ENCODE measurements at places on chromosomes 2 and 18.

DNA sequence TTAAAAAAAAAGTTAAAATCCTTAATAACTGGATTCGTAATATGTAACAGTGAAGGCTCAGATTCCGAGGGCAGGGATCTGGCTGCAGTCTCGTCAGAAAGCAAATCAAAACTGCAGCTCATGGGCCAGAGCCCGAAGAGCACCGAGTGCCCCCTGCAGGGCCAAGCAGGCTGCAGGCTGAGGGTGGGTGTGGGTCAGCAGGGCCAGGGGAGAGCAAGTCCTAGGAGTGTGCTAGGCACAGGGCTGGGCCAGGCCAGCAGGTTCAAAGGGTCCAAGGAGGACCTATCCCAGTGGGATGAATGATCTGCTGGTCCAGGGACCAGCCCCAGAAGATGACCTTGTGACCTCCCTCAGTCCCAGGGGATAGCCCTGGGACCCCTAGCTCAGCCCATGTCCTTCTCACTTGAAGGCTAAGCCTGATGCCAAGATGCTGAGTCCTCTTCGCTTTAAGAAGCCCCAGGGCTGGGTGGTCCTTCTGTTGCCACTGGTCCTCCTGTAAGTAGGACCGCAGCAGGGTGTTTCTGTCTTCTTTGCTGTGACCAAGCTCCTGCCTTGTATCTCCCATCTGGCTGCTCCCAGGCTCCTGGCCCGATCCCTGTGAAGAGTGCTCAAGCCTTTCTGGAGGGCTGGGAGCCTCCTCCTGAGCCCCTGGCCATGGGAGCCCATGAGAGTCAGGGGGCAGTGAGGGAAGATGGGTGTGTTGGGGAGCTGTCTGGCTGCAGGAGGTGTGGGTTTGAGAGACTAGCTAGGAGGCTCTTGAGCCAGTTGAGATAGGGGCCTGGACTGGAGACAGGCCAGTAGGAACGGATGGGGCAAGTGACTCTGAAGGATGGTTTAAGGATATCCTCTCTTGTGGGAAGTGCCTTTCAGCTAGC, 150.7 kb downstream of the DYSF start:
- no peak for DNase-seq

DNA sequence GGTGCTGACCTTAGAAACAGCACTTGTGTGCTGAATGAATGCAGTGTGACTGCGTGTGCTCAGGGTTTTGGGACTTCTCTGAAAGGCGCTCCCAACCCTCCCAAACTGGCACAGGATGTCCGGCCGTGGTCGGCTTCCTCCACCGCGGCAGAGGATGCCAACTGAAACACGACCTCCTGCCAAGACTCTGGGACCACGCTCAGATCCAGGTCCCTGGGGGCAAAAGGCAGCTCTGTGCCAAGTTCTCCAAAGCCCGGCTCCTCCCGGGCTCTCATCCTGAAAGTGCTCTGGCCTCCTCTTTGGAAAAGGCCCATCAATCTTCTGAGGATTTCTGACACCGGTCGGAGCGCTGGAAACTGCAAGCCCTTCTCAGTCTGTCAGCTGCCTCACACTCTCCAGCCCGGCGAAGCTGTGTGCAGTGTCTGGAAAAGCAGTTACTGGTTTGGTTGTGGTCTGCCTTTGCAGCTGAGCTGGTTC, 32.3 kb upstream of the ZBTB7C start:
- no peak for DNase-seq

DNA sequence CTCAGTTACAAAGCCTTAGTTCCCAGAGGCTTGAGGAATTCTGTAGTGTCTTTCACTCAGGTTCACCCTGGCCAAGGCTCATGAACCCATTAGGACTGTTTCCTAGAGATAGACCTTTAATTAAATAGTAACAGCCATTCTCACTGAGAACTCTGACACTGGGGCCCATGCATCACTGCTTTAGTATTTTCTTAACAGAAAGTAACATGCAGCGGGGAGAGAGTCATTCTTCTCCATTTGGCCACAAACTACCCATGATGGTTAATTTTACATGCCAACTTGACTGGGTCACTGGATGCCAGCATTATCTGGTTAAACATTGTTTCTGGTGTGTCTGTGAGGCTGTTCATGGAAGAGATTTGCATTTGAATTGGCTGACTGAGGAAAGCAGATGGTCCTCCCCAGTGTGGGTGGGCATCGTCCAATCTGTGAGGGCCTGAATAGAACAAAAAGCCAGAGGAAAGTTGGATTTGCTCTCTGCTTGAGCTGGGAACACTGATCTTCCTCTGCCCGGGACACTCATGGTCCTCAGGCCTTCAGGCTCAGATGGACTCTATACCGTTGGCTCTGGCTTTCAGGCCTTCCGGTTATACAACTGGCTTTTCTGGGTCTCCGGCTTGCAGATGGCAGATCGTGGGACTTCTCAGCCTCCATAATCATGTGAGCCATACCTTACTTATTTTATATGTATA, 5.6 kb upstream of the CPLX4 start:
- no peak for DNase-seq

DNA sequence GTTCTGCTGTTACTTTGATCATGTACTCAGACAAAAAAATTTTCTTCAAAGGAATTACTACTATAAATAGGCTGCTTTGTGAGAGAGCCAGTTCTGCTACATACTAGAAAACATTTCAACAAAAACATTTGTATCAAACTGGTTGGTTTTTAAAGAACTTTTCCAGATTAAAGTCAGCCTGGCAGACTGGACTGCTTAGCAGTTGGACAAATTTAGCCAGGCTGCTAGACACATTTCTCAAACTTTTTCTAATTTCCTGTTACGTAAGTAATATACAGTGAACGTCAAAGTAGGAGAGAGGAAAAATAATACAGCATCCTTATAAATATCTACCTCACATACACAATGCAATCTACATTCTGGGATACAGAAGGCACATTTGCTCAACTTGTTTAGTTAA, 109.5 kb downstream of the SP3 start:
- no peak for DNase-seq

- DNase-seq: no peak
These were observed 116.0 kb upstream of the RAB27B start for GRCh38 chr18:54712306-54712705.

DNA sequence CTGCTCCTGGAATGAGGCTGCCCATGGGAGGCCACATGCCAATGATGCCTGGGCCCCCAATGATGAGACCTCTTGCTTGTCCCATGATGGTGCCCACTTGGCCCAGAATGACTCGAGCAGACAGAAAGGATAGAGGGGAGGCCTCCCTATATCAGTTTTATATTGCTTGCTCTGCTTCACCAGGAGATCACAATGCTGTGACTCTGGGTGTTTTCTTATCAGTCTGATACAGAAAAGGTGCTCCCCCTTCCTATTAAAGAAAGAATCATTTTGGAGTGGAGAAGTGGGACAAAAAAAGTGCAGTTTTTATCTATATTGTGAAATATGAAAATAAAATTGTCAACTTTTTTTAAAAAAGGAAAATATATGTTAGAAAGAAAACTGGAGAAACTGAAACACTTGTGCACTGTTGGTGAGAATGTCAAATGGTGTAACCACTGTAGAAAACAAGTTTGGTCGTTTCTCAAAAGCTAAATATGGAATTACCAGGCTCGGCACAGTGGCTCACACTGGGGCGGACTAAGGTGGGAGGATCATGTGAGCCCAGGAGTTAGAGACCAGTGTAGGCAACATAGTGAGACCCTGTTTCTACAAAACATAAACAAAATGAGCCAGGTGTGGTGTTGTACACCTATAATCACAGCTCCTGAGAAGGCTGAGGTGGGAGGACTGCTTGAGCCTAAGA, 21.8 kb downstream of the LPIN2 start:
- no peak for DNase-seq

DNA sequence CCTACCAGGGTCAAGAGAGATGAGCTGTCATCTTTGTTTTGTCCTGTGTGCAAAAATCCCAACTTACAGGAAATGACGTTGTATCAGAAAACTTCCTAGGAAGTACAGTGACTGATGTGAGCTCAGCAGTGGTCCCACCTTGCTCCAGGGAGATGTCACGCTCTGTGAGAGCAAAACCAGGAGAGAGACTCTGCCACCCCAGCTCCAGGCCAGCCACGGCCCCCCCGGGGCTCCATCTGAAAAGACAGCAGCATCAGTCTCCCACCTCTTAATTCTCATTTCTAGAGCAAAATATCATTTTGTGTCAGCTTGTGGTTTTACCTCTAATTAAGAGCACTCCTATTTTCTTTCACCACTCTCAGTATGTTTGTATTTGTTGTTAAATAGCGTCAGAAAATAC, 57.5 kb downstream of the MYL12B start:
- no peak for DNase-seq

DNA sequence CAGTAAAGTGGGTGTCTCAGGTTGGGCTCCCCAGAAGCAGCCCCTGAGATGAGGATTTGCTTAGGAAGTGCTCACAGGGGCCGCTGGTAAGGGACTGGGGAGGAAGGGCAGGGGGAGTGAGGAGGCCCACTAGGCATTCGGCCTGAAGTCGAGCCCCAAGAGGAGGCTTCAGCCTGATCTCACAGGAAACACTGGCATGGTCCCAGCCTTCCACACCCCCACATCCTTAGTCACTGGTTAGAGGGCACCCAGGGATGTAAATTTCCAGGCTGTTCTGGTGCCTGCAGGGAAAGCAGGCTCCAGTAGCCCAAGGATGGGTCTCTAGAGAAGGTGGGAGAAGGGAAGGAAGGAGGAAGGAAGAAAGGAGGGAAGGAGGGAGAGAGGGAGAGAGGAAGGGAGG, 22.4 kb upstream of the KCNK3 start:
- DNase-seq: no peak

GRCh38 chr2:20496076-20496872, 49.4 kb downstream of the RHOB start:
- no peak for DNase-seq

DNA sequence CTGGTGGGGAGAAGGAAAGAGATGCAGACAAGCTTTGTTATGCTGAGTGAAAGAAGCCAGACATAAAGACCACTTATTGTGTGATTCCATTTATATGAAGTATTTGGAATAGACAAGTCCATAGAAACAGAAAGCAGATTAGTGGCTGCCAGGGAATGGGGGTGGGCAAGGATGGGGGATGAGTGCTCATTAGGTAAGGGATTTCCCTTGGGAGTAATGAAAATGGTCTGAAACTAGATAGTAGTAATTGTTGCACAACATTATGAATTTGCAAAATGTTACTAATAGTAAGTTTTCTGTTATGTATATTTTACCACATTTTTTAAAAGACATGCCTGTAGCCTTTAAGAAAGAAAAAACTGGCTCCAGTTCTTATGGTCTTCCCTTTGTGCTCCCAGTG, 154.9 kb downstream of the LNPK start:
- no peak for DNase-seq

GRCh38 chr2:152950126-152950525, 231.7 kb downstream of the ARL6IP6 start:
- DNase-seq: no peak

DNA sequence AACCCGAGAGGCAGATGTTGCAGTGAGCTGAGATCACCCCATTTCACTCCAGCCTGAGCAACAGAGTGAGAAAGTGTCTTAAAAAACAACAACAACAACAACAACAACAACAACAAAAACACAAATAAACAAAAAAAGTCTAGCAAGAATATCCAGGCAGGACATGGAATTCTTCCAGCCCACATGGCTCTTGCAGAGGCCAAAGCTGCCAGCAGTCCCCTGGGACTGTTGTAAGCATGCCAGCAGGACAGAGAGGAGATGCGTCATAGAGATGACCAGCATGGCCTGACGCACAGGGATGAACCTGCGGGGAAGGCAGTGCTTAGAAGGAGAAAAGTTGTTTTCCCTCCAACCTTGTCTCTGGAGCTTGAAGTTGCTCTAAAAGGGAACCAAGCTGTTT, 182.3 kb upstream of the PGAP1 start:
- DNase-seq: no peak

- no peak for DNase-seq
These were observed 582.8 kb downstream of the ZEB2 start for GRCh38 chr2:143936848-143937722.

- DNase-seq: no peak
These were observed 53.7 kb upstream of the ST3GAL5 start for GRCh38 chr2:85942346-85942957.

Measured in KG1 (cell line).